Cerebellar cortex (tissue), 1 donor: ENCODE measurements at places on chromosomes 12 and 14.

- DNase-seq = no peak
Measured at GRCh38 chr14:65392296-65392695, 20.2 kb upstream of the FUT8 start.

- DNase-seq = no peak
Measured at GRCh38 chr14:74964787-74965485, 9.5 kb upstream of the PGF start.

- DNase-seq = peak; percentile 87
Measured at GRCh38 chr14:56216626-56217379, 98.6 kb downstream of the PELI2 start.

DNA sequence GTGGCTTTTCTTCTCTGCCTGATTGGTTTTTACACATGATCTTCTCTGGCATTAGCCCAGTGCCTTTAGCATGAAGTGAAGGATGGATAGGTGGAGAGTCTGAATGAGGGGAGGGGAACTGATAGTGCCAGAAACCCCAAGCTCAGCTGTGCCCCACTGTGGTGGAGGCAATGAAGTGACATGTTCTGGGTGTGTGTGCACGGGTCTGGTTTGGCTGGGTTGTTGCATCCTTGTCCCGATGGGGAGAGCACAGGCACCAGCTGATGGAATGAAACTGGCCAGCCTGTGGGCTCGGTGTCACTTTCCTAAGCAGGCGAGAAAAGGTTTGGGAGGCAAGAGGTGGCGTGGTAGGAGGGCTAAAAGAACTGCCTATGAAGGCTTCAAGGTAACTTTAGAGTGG, 65.3 kb downstream of the CACNA1C start:
- no peak for DNase-seq

DNA sequence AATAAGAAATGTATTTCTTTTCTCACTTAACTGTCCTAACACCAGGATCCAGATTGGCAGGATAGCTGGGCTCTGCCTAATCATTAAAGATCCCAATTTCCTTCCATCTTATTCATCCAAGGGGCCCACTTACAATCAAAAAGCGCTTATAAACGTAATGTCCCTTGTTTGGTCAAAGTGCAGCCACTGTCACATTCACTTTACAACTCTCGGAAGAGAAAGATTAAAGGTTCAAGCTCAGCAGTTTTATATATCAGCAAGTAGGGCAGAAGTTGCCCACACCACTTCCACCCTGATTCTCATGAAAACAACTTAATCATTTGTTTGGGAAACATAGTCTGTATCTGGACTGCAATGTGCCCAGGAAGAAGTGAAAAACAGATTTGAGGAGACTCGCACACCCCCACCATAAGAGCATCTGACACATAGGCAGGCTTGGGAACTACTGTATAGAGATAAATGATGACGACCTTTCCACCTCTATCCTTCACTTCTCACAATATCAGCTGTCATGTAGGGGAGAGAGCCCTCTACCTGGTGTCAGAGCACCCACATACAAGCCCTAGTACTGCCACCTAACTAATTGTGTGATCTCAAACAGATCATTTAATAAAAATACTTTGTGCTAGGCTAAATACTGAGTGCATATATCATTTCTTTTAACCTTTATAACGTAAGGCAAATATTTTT, 80.8 kb downstream of the CAPZA3 start:
- no peak for DNase-seq

DNA sequence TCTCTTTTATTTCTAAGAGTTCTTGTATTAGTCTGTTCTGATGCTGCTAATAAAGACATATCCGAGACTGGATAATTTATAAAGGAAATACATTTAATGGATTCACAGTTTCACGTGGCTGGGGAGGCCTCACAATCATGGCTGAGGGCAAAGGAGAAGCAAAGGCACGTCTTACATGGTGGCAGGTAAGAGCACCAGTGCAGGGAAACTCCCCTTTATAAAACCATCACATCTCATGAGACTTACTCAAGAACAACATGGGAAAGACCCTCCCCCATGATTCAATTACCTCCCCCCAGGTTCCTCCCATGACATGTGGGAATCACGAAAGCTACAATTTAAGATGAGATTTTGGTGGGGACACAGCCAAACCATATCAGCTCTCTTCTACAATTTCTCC, 503.0 kb downstream of the NPAS3 start:
- DNase-seq = no peak

DNA sequence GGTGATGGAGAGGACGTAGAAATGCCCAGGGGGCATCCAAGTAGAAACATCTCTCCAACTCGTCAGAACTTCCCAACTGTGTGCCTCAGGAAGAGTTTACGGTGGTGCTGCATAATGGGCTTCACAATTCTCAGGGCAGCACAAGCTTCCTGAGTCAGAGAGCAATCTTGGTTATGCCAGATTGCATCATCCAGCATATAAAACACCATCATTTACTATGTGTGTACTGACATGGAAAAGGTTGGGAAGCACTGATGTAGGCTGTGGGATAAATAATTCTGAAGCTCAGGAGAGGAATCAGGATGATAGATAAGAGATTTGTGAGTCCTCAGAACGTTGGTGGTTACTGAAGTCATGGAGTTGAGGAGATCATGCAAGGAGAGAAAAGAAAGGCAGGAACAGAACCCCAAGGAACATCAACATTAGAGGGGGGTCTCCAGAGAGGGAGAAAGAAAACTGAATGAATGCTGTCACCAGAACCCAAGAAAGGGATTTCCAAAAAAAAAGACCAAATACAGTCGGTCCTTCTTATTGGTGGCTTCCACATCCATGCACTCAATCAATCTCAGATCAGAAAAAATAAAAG, 4.7 kb upstream of the NCKAP5L start:
- no peak for DNase-seq

DNA sequence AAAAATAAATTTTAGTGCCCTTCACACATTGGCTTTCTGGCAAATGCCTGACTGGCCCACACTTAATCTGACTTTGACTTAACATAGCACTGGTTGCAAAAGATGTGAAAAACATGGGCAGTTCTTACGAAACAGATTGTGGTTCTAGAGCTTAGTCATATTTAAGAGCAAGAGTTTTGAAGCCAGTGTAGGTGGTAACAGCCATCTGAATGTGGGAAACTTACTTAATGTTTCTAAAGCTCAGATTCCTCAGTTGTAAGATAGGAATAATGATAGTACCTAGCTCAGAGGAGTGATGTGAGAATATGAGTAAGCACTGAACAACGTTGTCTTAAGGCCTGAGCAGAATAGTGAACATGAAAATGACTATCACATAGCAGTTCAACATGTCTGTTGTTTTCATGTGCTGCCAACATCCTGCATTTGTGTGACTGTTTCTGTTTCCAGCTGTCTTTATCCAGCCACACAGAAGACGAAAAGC, 262.7 kb downstream of the SYT1 start:
- DNase-seq = no peak

DNA sequence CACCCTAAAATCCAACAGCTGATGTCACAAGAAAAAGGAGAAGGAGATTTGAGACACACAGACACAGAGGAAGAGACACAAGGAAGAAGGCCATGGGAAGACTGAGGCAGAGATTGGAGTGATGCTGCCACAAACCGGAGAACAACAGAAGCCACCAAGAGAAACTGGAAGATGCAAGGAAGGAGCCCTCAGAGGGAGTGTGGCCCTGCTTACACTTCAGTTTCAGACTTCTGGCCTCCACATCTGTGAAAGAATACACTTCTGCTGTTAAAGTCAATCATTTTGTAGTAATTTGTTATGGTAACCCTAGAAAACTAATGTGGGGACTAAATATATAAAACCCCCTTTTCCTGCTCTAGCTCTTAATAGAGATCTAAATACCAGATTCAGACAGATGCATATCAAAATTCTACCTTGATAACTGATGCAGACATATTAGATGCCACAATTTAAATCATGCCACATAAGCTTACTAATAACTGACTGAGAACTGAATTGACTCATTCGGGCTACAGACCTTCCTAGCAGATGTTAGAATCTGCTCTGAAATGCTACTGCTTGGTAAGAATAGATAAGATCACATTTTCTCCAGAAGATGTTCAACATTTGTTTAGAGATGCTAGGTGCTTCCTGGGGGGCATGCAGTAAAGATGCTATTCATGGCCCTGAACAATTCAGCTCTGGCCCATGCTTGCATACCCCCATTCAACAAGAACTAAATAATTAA, 113.1 kb upstream of the CCND2 start:
- DNase-seq = no peak

- no peak for DNase-seq
Measured at GRCh38 chr14:21042918-21043317, 756 bp downstream of the RNASE7 start.

GRCh38 chr12:59425798-59426197, 170.0 kb upstream of the SLC16A7 start:
- DNase-seq = no peak

DNA sequence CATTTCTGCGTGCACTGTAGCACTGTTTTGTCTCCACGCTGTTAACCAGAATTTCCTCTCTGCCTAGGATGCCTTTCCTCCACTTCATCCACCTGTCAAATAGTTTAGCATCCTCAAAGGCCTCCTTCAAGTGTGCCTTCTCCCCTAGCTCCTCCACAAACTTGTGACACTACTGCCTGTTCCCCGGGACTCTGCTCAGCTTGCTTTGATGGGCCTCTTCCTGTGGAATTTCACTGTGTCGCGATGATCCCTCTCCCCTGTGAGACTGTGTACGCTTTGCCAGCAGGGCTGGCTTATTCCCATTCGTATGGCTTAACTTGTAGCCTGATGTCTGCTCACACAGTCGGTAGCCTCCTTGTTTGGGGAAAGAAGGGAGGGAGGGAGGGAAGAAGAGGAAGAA, 426.8 kb downstream of the VRK1 start:
- no peak for DNase-seq

- DNase-seq = no peak
Measured at GRCh38 chr14:68693926-68694325, 98.9 kb downstream of the ZFP36L1 start.

GRCh38 chr14:95679148-95679815, 6.9 kb upstream of the TCL1B start:
- DNase-seq = no peak

GRCh38 chr12:96549341-96549740, 60.0 kb downstream of the CFAP54 start:
- DNase-seq = no peak

DNA sequence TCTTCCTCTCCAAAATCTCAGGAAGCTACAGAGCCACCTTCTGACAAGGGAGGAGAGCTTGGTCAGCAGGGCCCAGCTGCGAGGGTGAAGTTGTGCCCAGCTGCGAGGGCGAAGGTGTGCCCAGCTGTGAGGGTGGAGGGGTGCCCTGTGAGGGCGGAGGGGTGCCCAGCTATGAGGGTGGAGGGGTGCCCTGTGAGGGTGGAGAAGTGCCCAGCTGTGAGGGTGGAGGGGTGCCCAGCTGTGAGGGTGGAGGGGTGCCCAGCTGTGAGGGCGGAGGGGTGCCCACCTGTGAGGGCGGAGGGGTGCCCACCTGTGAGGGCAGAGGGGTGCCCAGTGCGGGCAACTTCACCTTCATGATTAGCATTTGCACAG, 20.4 kb upstream of the TTC7B start:
- no peak for DNase-seq

GRCh38 chr12:105820429-105821125, 318.2 kb downstream of the NUAK1 start:
- DNase-seq = no peak

DNA sequence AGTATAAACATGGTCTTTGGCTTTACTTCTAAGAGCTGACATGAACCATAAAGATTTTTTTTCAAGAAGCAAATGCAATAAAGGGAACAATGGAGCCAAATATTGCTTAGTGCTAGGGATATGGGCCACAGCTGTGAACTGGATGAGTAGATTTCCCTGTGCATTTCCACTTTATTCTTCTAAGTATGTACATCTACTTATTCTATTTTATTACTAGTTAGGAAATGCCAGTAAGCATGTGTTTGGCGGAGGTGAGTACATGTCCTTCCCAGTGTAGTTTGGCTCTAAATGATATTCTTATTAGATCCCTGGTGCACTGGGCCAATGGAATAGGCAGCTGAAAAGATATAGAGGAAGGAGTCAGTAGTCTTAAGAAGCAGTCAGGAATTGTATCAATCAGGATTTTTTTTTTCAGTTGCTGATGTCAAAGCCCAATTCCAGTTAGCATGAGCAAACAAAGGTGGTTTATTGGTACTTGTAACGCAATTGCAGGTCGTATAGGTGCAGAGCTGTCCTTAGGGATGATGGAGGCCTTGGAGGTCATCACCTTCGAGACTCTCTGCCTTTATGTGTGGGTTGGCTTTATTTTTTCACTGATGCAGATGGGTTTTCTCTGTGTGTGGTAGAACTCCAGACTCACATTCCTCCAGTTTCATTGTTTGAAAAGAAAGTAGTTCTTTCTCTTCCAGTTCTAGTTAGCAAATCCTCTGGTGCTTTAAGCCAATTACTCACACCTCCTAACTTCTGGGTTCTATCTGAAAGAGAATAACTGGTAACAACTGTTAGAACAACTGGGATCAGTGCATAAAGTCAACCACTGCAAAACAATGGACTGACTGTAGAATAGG, 139.0 kb upstream of the LRIG3 start:
- no peak for DNase-seq

- DNase-seq = no peak
Measured at GRCh38 chr12:111029732-111030131, 109.4 kb upstream of the MYL2 start.

- DNase-seq = peak; percentile 46
Measured at GRCh38 chr14:71309756-71310155, 402.5 kb downstream of the PCNX1 start.
